Stimulated activated CD8-positive, alpha-beta memory T cell treated with anti-CD3 and anti-CD28 coated beads, Interleukin-4, amount 100 ng/mL, for 24 hours (primary cell): ENCODE measurements at places on chromosomes 1 and 21.

DNA sequence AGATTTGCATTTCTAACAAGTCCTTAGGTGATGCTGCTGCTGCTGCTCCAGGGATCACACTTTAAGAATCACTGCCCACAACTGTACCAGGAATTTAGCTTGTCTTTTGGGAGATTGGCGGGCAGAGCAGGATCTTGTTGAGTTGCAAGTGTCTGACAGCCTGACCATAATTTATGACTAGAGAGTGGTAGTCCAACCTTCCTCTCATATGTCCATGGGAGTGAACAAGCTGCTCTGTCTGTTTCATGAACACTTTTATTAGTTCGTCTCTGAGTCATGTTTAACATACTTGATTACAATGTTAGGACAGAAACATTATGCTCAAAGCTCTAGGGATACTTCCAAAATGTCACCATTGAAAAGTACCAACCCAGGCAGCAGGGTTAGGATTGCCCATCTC, 169.6 kb downstream of the TGFB2 start:
- no peak for DNase-seq

DNA sequence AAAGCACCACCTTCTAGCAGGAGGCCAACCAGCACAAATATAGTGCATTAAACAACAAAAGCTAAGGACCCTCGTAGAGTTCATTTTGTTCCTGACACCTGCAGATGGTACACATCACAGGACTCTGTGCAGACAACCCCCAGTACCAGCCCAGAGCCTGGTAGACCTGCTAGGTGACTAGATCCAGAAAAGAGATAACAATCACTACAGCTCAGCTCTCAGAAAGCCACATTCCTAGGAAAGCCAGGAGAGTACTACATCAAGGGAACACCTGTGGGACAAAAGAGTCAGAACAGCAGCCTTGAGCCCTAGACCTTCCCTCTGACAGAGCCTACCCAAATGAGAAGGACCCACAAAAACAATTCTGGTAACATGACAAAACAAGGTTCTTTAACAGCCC, 344.7 kb upstream of the PTBP2 start:
- DNase-seq = no peak

GRCh38 chr1:76426606-76427005, 352.1 kb downstream of the ST6GALNAC3 start:
- DNase-seq = no peak

DNA sequence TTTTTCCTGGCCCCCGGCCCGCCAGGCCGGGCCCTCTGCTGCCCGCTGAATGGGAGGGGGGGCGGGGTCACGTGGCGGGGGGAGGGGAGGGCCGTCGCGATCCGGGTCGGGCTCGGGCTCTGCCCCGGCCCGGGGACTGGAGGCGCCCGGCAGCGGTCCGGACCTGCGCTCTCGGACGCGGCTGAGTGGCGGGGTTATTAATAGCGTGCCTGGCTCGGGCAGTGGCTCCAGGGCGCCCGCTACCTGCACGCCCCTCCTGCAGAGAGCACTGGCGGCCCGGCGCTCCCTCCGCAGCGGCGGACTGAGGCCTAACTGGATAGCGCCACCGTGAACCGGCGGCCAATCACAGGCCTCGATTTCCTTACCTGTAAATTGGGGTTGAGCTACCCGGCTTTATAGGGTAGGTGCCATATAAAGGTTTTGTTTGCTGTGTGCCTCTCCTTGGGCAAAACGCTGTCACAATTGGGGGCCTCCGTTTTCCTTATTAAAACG, 28.1 kb downstream of the AHDC1 start:
- no peak for DNase-seq

DNA sequence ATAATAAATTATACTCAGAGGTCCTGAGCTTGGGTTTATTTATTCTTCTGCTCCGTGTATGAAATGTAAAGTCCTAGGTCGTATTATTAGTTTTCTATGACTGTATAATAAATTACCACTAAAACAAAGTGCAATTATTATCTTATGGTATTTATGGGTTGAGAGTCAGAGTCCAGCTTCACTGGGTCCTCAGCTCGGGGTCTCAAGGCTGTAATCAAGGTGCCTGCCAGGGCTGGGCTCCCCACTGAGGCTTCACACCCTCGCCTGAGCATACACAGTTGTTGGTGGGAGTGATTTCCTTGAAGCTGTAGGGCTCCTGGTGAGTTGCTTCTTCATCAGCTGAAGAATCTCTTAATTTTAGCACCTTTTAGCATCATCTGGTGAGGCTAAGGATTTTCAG, 15.2 kb downstream of the UBASH3A start:
- no peak for DNase-seq

GRCh38 chr1:151673407-151673806, 43.2 kb downstream of the CELF3 start:
- no peak for DNase-seq
